ENCODE measurements at places on chromosomes 5 and 9. TPM values are rescaled to one million over a fixed set of nuclear protein-coding genes. Genes with fewer than 3 reads are reported as not detected.

The MEIKIN gene
- total RNA-seq: 0.75 TPM

DNA sequence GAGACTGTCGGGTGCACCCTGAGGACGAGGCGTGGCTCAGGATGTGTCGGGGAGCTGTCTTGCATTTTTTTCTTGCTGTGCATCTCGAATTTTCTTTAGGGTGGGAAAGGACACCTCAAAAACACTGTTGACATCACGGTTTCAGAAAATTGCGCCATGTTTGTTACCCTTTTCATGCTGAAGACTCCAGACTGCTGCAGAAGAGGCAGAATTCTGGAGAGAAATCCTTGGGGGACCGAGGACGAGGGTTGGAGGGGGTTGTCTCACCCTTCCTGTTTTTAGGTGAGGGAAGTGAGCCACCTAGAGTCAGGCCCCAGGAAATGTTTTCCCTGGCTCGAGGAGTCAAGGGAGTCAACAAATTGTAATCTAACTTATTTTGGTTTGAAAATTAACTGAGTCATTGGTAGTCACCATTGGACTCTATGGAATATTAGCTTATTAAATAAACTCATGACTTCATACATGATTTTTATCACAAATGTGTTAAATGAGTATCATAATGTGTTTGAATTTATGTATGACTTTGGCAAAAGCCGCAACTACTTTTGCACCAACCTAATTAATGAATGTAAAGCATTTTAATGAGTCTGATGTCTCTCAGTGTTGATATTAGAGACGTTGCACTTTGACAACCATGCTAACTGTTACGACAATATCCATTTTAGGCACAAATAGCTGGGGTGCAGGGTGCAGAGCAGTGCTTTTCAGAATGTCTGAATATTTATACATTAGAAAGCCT lies 724 bp upstream of the LYSMD3 start:
- DNase-seq: no peak

GRCh38 chr5:178595150-178595549 lies 5.0 kb upstream of the COL23A1 start:
- DNase-seq: no peak

The TRPM3 gene
- total RNA-seq: not detected

GRCh38 chr9:71446106-71446472 lies 322.2 kb downstream of the CEMIP2 start:
- DNase-seq: no peak

The C9orf57 gene
- total RNA-seq: not detected

The PRUNE2 gene
- total RNA-seq: 0.12 TPM

DNA sequence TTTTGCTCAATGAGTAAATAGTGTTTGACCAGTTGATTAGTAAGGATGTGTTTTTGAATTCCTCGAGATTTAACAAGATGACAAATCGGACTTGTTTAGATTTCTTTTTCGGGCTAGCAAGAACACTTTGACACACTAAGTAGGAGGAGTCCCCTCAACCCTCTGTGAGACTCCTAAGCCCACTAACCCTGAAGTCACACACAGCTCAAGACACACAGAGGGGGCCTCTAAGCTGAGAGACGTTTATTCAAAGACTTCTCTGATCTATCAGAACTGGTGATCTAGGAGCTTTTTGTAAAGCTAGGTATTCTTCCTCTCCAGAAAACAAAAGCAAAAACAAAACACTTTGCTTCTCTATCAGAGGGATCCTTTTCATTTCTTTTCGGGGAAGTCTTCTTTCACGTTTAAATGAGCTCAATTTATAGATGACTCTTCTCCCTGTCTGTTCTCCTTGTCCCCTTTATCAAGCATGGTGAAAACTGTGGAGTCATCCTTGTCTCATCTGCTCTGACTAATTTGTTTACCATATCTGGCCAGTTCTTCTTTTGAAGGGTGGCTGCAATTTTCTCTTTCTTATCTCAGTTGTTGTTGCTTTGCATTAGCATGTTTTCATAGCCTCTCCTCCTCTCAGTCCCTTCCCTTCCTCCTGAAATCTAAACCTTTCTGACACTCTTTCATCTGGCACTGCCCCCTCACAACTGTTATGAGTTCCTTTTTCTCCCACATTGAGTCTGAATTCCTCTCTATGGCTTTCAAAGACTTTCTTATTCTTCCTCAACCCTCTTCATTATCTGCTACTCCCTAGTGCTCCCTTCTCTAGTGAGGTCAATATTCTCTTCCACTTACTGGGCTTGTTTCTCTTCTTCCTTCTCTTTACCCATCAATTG lies 68.5 kb upstream of the RAI14 start:
- DNase-seq: no peak

The SPDL1 gene
- total RNA-seq: 14.8 TPM

DNA sequence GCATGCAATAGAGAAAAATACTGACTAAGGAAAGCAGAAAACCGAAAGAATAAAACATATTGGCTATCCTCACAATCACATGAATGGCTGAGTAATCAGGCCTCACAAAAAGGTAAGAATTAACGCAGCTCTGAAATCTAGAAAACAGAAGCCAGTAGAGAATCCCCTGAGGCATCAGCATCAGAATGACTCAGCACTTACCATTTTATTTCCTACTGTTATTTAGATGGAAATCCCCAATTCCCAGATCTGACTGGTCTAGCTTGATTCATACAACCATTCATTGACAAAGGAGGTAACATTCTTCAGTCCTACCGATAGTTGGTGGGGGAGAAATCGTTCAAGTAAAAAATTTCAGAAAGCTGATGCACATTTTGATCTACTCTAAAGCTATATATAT lies 1408.4 kb upstream of the WWC1 start:
- DNase-seq: no peak

The VCAN gene
- 0.41 TPM for total RNA-seq

DNA sequence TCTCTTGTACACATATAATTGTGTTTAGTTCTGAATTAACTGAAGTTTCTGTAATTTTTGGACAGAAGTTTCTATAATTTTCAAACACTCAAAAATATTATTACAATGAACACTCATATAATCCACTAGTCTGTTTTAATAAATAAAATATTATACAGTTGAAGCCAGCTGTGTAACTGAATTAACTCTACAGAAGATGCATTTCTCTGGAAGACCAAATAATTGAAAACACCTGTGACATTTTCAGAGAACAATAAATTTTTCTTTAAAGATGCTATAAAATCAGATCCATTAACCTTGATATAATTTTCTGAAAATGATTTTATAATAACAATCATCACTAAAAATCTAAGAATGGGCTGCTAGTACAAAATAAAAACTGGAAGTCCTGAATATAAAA lies 14.7 kb downstream of the NADK2 start:
- DNase-seq: no peak

- DNase-seq: no peak
Measured at GRCh38 chr5:32765266-32765665, 54.1 kb downstream of the NPR3 start.

The HRH2 gene
- total RNA-seq: not detected

The PELO gene
- total RNA-seq: 6.4 TPM

- peak; percentile 37 for DNase-seq
Measured at GRCh38 chr5:176995896-176996767, 10.4 kb downstream of the UIMC1 start.

The TICAM2 gene
- total RNA-seq: 5.4 TPM

DNA sequence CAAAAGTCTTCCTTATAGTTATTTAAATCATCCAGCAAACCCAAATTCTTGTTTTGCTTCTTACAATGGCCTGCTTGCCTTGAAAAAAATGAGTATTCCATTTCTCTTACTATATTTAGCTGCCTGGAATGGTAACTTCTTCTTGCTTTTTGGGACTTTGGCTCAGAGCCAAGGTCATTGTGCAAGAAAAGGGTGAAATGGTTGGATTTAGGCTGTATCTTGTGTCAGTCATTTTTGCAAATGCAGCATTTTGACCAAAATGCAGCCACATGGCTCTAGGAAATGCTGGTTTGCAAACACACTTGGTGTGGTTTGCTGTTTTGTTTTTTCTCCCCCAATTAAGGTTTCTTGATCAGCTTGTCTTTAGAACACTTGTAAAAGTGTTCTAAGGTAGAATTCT lies 133.3 kb upstream of the ELL2 start:
- no peak for DNase-seq

GRCh38 chr9:136916330-136917184 lies 28.0 kb downstream of the FBXW5 start:
- no peak for DNase-seq

Measured in B cell (primary cell).